ENCODE measurements at places on chromosomes 3 and 15.

GRCh38 chr15:23422946-23423708, 23.9 kb downstream of the GOLGA6L2 start:
- DNase-seq = no peak

GRCh38 chr3:42488687-42489086, 13.8 kb upstream of the VIPR1 start:
- DNase-seq = no peak

- peak; percentile 5 for DNase-seq
Measured at GRCh38 chr3:151468284-151468917, 7.5 kb upstream of the IGSF10 start.

GRCh38 chr3:30102356-30102755, 504.0 kb upstream of the TGFBR2 start:
- no peak for DNase-seq
